ENCODE measurements at places on chromosomes 3 and 15.

DNA sequence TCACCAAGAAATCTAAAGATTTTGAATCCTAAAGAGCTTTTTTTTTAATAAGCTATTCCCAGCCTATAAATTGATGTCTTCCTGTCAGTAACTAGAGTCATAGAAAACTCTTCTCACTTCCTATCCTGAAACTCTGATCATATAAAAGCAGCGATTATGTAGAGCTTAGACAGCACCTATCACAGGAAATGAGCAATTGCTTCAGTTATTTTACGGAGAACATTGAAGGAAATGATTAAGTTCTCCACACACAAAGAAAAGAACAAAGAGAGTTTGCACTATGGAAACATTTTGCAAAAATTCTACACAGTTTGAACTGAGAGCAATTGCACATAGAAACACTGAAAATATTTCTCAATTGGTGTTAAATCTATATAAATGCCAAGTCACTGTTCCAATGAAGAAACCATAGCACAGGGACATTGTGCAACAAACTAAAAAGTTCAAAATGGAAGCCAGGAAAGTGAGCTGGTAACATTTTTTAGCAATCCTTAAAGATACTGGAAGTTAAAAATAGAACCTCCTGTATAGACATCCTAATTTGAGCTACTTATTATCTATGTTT, 291.5 kb upstream of the ARHGEF26 start:
- DNase-seq: no peak

- DNase-seq: no peak
These were observed 30.3 kb upstream of the SKOR1 start for GRCh38 chr15:67794832-67795574.

- no peak for DNase-seq
These were observed 60.5 kb downstream of the CERS3 start for GRCh38 chr15:100468285-100468684.

GRCh38 chr15:72934921-72935320, 117.3 kb upstream of the NEO1 start:
- no peak for DNase-seq

DNA sequence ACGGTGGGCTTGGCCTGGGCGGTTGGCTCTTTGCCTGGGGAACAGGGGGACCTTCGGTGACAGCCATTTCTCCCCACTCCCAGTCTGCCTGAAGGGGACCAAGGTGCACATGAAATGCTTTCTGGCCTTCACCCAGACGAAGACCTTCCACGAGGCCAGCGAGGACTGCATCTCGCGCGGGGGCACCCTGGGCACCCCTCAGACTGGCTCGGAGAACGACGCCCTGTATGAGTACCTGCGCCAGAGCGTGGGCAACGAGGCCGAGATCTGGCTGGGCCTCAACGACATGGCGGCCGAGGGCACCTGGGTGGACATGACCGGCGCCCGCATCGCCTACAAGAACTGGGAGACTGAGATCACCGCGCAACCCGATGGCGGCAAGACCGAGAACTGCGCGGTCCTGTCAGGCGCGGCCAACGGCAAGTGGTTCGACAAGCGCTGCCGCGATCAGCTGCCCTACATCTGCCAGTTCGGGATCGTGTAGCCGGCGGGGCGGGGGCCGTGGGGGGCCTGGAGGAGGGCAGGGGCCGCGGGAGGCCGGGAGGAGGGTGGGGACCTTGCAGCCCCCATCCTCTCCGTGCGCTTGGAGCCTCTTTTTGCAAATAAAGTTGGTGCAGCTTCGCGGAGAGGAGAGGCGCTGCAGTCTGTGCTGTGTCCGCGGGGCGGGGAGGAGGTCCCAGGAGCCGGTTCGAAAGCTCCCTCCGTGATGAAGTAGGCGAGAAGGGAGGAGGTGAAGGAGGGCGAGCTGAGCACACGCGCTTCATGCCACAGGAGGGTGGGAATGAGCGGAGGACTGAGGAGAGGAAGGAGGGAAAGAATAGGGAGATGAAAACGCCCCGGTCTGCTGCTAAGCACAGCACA, 9.6 kb downstream of the CLEC3B start:
- DNase-seq: no peak

GRCh38 chr15:80403712-80404056, 498 bp upstream of the ARNT2 start:
- no peak for DNase-seq

DNA sequence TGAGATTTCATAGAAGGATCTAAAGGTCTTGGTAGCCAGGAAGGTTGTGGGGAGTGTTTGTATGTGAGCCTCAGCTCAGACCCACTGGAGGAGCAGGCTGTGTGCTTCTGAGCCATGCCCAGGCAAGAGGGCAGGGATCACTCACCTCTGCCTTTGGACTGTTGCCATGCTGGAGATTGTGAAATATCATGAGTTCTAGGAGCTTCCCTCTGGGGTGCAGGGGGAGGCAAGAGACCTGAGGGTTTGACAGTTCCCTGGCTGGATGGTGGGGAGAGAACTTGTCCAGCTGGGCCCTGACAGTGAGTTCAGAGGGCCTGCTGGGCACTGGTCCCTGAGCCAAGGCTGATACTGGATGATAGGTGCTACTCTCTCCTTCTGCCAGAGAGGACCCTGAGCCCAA, 6.0 kb downstream of the SLC6A1 start:
- no peak for DNase-seq

GRCh38 chr3:128356822-128357221, 109.9 kb downstream of the DNAJB8 start:
- no peak for DNase-seq

DNA sequence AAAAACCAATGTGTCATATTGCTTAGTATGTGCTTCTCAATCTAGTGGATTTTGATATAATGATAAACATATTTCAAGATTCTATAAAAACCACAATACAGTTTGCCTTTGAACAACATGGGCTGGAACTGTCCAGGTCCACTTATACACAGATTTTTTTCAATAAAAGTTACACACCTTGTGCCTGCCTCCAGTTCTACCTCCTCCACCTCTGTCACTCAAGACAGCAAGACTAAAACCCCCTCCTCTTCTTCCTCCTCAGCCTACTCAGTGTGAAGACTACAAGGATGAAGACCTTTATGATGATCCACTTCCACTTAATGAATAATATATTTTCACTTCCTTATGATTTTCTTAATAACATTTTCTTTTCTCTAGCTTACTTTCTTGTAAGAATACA, 5.7 kb downstream of the SETD2 start:
- no peak for DNase-seq

GRCh38 chr3:62281726-62282125, 91.6 kb downstream of the FEZF2 start:
- DNase-seq: no peak

DNA sequence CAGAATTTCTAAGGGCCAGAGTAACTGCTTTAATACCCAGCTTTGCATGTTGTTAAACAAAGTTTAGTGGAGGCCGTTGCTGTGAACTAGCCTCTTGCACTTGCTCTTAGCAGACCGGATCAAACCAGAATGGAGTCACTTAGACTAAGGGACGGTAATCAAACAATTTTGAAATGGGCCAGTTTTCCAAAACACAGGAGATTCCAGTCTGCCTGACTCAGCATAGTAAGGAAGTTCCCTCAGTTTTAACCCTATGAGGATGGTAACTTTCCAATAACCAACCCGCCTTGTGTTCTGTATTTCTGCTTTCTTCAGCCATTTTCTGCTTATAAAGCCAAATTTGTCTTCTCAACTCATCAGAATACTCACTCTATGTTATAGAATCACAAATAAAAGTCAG, 77.2 kb upstream of the WDR72 start:
- no peak for DNase-seq

DNA sequence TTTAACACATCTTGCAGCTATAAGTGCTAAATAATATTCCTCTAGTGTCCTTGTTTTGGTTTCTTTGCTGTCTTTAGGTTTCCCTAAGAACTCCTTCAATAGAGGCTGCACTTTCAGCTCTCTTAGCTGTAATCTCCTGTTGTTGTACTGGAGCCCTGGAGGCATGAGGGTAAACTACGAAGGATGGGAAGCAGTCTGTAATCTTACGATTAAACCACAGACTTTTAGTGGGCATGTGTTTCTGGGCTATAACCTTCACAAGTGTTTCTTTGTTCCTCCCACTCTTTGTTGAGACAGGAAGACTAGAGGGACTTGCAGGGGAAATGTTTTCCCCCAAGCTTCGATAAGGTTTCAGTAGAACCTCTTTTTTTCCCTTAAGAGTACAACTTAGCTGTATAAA, 1058.1 kb downstream of the NSUN3 start:
- DNase-seq: no peak
